ENCODE measurements at places on chromosomes 1 and 21. TPM values are rescaled to one million over a fixed set of nuclear protein-coding genes. Genes with fewer than 3 reads are reported as not detected.

Gene C4BPA
- total RNA-seq, result 0.60 TPM

Gene NBPF6
- not detected for total RNA-seq

Gene DTL
- 21.7 TPM for total RNA-seq

Gene CLDN8
- total RNA-seq, result not detected

Gene SLAMF9
- total RNA-seq, result 0.24 TPM

Gene GPR25
- total RNA-seq, result not detected

Gene HAO2
- total RNA-seq, result not detected
